ENCODE measurements at places on chromosomes 5 and 9. TPM values are rescaled to one million over a fixed set of nuclear protein-coding genes. Genes with fewer than 3 reads are reported as not detected.

FAM78A gene
- total RNA-seq, result 24.1 TPM

TGFBI gene
- total RNA-seq, result 0.82 TPM

SVEP1 gene
- 0.03 TPM for total RNA-seq

- DNase-seq, result no peak
These were observed 16.9 kb upstream of the COL5A1 start for GRCh38 chr9:134624621-134625181.

SPATA24 gene
- total RNA-seq, result 2.6 TPM

All from activated T-cell treated with anti-CD3 and anti-CD28 coated beads, Interleukin-2, amount 50 U/mL, for 4 hours (primary cell).